ENCODE measurements at places on chromosomes 16 and 17.

DNA sequence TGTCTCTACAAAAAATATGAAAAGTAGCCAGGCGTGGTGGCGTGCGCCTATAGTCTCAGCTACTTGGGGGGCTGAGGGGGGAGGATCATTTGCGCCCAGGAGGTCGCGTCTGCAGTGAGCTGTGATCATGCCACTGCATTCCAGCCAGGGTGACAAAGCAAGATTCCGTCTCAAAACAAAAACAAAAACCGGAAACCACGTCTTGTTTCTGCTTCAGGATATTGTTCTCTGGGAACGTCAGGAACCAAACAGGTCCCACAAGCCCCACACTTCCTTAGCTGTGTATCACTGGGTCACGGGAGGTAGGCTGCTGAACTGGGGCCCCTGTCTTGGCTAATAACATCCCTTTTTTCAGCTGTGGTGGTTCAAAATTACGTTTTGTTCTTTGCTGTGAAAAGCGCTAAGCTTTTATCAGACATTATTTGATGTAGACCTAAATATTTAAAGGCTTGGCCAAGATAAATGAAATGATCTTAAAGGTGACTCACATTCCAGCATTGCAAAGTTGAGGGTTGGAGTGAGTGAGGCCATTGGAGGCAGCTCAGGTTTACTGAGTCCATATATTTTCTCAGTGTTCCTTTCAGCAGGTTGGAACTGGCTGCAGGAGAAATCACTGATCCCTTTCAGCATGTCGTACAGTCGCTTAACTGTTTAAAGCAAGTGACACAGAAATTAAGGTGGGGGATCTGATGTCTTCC is 16.4 kb upstream of the SEC14L1 start:
- peak; percentile 49 for DNase-seq

- DNase-seq, result no peak
Observed at GRCh38 chr17:58969612-58970011, 137.1 kb downstream of the TRIM37 start.

DNA sequence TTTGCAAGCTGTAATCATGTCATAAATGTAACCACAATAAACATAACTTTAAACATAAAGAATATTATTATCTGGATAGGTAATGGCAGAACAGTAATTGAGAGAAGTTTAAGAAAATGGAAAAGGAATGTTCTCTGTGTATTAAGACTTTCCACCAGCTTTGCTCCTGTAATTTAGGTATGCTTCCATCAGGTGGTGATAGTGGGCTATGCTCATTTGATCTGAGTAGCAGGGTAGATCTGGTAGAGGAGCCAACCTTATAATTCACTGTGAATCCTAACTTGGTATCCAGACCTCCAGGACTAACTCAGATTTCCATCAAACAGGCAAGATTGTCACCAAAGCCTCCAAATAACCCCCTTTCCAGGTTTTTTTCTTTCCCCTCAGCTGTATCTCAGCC is 137.9 kb upstream of the ZKSCAN2 start:
- peak; percentile 8 for DNase-seq

DNA sequence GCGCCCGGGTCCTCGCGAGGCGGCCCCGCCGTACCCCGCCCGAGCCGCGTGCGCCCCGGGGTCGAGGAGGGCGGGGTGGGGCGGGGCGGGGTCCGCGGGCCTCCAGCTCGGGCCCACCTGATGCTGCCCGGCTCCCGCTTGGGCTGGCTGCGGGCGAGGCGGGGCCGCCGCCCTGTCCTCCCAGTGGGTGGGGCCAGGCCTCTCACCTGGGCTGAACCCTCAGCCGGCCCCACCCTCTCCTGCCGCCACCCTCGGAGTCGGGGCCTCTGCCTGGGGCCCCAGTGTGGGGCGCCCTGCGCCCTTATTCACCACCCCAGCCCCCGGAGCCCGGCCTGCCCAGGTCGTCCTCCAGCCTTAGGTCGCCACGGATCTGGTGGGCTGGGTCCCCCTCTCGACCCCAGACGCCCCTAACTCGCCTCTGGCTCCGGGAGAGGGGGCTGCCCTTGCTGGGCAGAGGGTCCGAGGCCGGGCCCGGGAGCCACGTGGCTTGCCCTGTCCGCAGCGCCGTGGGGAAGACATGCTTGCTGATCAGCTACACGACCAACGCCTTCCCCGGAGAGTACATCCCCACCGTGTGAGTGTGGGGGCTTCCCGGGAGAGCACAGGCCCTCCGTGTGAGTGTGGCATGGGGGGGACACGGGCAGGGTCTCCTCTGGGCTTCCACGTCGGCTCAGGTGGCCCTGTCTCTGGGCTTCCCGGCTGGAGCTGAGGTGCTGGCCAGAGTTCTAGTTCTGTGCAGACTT is 578 bp downstream of the RAC3 start:
- peak; percentile 35 for DNase-seq

DNA sequence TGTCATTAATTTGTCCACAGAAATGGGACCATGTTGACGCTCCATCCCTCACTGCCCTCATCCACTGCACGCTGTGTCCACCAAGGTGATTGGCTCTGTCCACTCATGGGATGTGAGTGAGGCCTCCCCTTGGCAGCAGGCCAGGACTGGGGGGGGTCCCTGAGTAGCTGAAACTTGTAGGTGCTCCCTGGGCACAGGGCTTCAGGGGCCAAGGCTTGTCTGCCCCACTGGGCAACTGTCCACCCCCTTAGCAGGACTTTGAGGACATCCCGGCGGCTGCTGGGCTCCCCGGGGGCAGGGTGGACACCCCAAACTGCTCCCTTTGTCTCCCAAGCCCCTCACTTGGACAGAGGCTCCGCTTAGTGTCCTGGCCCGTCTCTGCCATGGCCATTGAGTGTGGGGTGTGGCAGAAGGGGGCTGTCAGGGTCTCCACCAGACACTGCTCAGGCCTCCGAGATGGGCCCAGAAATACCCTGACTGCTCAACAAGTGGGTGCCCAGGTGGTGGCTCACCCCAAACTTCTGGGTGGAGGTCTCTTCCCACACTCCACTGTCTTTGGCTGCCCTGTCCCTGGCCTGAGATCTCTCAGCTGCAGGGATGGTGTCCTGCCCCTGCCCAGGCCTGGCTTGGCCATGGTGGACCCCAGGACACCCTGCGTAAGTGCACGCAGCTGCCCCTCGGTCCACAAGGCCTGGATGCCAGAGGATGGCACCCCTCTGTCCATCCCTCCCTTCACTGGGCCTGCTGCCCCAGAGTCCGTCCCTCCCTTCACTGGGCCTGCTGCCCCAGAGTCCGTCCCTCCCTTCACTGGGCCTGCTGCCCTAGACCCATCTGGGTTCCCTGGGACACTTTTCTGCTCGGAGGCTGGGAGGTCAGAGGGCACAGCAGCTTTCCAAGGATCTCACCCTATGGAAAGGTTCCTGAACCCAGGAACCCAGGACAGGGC is 2.9 kb upstream of the RAB40C start:
- no peak for DNase-seq

GRCh38 chr16:4270091-4270490 is 2.7 kb downstream of the TFAP4 start:
- no peak for DNase-seq

DNA sequence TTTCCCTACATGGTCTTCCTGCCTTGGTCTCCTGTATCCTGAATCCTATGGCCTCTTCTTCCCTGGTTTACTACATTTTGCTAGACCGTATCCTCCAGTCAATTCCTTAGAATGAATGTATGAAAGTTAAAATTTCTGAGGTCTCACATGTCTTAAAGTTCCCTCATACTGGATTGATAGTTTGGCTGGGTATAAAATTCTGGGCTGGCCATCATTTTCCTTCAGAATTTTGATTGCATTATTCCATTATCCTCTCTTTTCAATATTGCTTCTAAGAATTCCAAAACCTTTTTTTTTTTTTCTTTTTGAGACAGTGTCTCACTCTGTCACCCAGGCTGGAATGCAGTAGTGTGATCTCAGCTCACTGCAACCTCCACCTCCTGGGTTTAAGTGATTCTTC is 10.8 kb downstream of the NOD2 start:
- DNase-seq, result no peak

- DNase-seq, result no peak
Observed at GRCh38 chr16:55515111-55515510, 6.2 kb downstream of the LPCAT2 start.

DNA sequence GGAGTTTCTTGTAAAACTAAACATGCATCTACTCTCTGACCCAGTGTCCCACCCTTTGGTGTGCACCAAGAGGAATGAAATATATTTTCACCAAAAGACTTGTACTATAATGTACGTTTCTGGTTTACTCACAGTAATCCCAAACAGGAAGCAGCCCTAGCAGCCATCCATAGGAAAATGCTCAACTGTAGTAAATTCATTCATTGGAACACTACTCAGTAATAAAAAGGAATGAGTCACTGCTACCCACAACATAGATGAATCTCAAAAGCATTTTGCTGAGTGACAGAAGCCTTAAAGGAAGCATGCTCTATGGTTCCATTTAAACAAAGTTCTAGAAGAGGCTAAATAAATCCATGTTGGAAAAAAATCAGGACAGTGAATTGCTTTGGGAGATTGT is 37.6 kb upstream of the DHRS7B start:
- DNase-seq, result no peak

DNA sequence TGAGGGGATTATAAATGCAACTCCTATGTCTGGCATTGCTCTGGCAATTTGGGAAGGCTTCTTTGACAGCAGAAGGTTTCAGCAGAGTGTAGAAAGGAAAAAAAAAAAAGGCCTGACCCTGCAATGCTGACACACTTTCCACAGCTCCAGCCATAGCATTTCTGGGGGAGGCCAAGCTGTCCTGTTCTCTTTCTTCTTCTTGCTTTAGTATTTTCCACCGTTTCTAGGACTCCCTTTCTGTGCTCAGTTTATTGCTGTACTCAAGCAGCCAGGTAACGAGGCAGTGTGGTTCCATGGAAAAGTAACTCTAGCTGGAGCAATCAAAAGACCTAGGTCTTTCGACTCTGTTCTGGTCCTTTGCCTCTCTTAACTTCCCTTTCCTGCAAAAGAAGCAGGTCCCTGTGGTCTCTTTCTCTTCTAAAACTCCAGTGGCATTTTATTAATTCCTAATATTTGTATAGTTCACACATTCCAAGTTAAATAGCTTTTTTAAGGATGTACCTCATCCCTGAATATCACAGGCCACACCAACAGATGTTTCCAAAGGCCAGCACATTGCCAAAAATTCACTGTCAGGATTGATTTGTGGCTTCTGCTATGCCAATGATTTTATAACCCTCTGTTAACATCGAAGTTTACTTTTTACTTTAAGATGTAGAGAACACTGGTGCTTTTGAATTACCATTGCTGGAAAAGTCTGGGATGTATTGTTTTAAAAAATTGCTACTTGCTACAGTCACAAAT is 90.3 kb upstream of the BCAR1 start:
- DNase-seq, result no peak
